Glutamatergic neuron (in vitro differentiated cells): ENCODE measurements at places on chromosomes 2 and 18.

GRCh38 chr2:217710211-217710765 lies 292.5 kb downstream of the TNS1 start:
- no peak for DNase-seq

- peak; percentile 67 for DNase-seq
Observed at GRCh38 chr18:57561728-57562423, 24.6 kb downstream of the FECH start.

DNA sequence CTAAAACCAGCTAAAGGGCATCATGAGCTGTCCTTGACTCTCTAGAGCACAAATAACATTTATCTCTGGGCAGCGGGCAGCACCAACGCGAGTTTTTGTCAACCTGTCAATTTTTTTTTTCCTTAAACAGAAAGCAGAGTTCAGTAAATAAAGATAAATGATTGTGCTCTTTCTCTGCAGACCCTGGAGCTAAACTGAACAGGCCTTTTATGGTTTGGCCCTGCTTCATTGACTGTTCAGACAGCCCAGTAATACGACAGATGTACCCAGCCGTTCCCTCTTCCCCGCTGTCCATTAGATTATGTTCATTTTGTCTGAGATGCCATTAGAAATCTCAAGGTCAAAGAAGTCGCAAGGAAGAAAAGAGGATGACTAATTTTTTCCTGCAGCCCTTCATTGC lies 280.5 kb upstream of the PIK3C3 start:
- DNase-seq: peak; percentile 14

DNA sequence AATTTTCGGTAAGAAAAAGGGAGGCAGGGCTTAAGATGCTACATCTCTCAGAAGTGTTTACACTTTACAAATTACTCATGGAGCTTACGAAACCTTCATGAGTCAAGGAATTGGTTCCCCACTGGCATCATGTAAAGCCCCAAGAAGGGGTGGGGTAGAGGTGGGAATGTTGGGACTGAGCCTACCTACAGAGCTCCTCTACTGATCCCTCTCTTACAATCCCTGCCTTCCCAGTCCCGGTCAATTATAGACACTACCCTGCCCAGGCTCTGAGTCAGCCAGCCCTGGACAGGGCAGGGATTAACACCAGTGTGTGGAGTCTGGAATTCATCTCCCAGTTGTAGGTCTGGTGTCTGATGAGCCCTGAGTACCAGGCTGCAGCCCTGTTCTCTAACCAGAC lies 248.9 kb downstream of the PAX3 start:
- no peak for DNase-seq

DNA sequence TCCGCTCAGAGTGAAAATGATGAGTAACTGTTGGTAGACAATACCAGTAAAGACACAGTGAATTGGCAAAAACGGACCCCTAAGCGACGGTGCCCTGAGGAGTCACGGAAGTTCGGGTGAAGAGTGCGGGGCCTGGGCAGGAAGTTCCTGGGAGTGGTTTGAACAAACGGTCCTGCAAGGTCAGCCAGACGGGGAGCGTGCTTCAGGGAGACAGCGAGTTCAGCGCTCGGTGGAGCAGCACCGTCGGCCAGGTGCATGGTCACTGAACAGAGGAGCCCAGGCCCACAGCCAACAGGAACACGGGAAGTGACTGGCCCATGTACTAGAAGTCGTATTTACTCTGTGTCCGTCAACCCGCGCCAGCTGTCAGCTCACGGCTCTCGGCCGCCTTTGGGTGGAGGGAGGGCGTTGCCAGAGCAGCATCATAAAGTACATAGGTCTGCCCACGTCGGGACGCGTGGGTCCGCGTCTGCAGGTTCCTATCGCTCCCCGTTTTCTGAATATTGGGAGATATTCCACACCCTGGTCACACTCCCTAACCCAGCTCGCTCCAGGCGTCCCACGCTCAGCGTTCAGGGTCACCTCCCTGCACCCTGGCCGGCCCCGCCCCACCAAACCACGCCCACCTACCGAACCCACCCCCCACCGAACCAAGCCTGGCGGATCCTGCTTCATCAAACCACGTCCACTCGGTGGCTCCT lies 75.6 kb upstream of the UXS1 start:
- DNase-seq: peak; percentile 25

DNA sequence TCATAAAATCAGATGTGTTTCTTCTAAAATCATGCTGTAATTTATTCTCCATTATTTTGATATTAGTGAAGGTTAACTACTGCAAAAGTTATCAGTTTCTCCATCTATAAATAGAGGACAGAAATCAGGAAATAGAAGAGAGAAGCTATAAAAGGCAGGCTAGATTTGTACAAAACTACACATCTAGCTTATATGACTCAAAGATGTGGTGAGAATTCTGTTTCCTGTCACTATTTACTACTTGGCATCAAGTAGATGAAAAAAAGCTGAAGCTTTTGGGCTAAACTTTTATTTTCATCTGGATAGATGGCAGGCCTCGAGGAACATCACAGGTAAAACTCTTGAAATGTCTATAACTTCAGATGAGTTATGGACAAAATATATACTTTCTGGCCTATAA lies 49.8 kb upstream of the NAB1 start:
- no peak for DNase-seq

GRCh38 chr2:99975386-99975785 lies 167.0 kb downstream of the AFF3 start:
- DNase-seq: no peak

DNA sequence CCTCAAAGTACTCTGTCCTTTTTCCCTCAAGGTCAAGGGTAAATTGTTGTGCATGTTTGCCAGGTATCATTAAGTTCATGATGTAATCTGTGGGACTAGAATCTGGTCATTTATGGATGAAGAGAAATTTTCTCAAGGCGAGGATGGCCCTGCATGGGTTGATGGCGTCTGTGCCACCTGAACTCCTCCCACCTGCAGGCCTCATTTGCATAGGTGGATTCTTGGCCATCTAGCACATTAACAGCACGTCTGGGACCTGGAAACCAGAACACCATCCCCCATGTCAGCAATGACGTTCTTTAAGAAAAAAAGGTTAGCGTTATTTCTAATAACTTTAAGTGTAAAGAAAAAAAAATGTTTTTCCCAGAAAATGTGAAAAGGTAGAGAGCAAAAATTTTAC lies 145.8 kb downstream of the ESCO1 start:
- no peak for DNase-seq

- no peak for DNase-seq
Observed at GRCh38 chr18:46628206-46628605, 28.8 kb downstream of the LOXHD1 start.

- DNase-seq: no peak
Observed at GRCh38 chr2:116141891-116142474, 1672.5 kb upstream of the DDX18 start.

GRCh38 chr2:5319493-5319892 lies 372.7 kb upstream of the SOX11 start:
- no peak for DNase-seq

- no peak for DNase-seq
Observed at GRCh38 chr2:119788752-119789151, 29.0 kb downstream of the PTPN4 start.

DNA sequence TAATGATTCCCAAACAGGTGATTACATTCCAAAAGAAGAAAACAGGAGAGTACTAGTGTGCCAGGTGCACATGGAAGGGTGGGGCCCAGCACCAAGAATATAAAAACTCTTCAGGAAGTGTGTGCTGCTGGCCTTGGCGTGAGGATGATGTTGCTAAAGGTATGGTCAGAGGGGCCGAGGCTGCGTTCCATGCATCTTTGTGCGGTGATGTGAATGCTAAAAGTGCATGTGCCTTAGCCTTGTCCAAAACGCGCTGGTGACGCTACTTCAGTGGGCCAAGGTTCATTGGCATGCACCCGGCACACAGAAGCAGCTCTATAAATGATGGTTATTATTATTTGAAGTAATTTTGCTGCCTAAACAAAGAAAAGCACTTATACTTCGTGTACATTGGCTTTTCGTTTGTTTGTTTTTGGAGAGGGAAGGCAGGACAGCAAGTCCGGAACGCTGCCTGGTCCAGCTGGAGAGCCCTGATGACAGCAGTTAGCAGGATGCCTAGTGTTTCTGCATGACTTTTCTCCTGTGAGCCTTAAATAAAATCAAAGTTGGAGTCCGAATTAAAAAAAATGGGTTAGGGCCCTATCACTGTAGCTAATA lies 2.9 kb downstream of the ALKAL2 start:
- no peak for DNase-seq
